NCI-H2081 (cell line): ENCODE measurements at places on chromosomes 2 and 18.

- DNase-seq, result peak; percentile 64
Observed at GRCh38 chr2:143162123-143162837, 33.1 kb downstream of the ARHGAP15 start.

DNA sequence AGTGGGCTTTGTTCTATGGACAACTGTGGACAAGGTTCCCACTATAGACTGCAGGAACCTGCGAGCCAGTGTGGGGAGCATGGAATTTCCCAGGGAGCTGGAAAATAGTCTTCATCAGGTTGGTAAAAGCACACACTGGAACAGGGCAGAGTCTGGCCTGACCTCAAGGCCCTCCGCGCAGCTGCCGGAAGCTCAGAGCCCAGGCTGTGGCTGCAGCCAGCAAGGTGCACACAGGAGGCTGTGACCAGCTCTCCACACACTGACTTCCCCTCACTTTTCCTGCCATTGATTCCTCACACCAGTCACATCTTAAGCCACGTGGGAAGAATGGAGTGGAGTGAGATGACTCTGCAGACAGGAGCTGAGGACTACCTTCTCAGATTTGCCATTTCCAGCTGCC, 19.1 kb downstream of the MAL start:
- no peak for DNase-seq

GRCh38 chr2:126862730-126863129, 36.0 kb upstream of the TEX51 start:
- DNase-seq, result no peak

GRCh38 chr18:48781163-48781987, 169.4 kb downstream of the SMAD7 start:
- DNase-seq, result no peak

DNA sequence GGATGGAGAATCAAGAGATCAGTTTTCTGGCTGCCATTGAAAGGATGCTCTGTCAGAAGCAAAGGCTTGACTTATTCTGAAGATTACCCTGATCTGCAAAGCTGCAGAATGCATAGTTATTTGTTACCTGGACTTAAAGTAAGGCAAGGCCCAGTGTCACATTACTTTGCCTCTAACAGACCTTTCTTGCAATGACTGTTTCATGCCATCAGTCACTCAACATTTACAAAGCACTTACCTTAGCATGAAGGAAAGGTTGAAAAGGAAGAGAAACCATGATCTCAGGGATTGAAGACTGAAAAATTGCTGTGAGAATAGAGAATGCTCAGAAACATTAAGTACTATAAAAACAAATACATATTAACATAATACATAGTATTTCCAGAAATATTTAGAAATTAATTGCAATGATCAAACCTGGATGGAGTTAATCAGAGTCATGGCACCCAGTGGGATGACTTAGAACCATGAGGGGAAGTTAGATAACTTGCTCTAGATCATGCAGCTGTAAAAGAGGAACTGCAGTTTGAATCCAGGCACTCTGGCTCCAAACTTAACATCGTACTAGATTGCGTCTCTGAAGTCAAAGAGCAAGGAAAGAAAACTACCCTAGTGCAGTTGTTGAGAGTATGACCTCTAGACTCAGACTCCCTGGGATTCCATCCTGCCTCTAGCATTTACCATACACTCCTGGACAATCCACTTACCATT, 26.5 kb upstream of the FAM117B start:
- DNase-seq, result no peak

- no peak for DNase-seq
Observed at GRCh38 chr2:172230889-172231401, 128.2 kb upstream of the DLX2 start.

- DNase-seq, result no peak
Observed at GRCh38 chr18:77165503-77166188, 33.1 kb upstream of the MBP start.

DNA sequence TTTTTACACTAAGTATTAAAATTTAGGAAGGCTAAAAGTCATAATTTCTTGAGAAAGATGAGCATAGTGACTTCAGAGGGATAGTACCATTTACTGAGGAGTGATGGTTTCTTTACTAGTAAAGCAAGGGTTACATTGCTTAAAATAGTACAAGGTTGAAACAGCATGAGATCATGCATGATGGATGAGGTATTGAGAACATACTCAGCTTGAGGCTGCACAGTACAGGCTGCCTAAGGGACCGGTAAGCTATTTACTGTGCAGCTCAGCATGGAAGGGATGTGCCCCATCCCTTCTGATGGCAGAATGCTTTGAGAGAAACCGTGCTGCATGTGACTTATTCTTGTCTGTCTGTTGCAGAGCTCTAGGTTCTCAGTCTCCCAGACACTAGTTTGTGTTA, 122.1 kb downstream of the EML6 start:
- no peak for DNase-seq

GRCh38 chr2:183991968-183992367, 606.4 kb upstream of the ZNF804A start:
- DNase-seq, result no peak

GRCh38 chr2:64914247-64914646, 75.0 kb upstream of the SLC1A4 start:
- DNase-seq, result no peak

DNA sequence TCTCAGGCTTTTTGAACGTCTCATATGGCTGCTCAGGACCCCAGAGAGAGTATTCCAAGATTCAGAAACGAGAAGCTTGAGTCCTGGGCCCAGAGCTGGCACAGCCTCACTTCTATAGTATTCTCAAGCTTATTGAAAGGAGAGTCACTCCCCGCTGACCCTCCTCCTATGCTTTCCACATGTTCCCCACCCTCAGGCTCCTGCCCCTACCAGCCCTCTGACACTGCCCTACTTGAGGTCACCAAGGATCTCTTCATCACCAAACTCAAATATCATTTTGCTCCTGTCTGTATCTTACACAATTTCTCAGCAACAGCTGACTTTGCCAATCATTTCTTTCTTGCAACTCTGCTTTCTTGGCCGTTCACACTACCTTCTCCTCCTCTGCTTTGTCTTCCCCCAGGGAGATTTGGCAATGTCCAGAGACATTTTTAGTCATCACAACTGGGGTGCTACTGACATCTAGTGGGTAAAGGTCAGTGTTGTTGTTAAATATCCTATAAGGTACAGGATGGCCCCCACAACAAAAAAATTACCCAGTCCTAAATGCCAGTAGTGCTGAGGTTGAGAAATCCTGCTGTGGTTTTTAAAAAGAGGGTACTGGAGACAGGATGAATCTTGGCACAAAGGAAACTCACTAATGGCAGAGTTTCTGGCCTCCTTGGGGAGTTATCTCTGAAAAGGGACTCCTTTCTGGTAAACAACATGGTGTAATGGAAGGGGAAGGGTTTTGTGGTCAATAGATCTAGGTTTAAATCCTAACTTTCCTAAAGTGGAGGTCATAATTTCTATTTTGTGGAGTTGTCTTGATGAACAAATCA, 26.9 kb upstream of the INSIG2 start:
- peak; percentile 40 for DNase-seq

GRCh38 chr2:9797681-9798556, 45.4 kb upstream of the TAF1B start:
- no peak for DNase-seq

GRCh38 chr2:14944562-14945346, 312.2 kb downstream of the LRATD1 start:
- DNase-seq, result peak; percentile 42

GRCh38 chr2:74029714-74030397, 45.1 kb downstream of the TET3 start:
- DNase-seq, result no peak

DNA sequence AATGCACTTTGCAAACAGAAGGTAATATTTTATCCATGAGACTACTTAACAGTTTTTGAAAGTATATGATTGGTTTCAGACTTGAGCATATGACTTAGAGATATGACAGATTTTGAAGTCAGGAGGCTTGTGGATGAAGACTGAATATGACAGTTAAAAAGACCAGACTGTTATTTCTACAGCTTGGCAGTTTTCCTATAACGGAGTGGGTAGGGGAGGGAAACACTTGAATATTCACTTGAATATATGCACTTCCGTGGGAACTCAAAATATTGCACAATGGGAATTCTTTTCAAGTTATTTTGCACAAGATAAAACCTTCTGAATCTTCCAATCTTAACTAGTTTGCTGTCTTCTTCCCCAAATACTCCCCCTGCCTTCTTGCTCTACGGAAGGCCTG, 64.6 kb upstream of the ACKR3 start:
- no peak for DNase-seq

DNA sequence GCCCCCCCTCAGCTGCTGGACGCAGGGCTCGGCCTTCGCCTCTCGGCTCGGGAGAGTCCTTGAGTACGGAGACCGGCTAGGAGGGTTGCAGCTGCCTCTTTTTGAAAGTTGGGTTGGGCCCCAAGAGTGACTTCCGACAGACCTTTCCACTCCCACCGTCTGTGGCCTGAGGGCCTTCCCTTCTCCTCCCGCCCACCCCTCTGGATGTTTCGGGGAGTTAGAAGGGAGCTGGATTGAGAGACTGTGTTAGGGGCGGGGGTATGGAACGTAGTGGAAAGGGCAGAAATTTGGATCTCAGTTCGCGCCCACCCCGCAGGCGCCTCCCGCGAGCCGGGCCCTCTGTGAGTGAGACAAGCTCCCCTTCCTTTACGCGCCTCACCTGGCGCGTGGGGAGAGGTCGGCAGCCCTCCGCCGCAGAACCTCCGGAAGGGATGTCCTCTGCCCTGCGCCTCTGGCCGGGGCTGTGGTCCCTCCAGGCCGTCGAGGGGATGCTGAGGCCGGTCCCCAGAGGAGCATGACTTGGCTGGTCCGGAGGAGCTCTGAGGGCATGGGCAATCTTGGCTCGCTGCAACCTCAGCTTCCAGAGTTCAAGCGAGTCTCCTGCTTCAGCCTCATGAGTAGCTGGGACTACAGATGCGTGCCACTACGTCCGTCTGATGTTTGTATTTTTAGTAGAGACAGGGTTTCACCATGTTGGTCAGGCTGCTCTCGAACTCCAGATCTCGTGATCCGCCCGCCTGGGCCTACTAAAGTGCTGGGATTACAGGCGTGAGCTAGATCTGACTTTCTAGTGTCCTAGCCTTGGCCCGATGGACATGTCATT, 15.9 kb downstream of the C2orf74 start:
- DNase-seq, result no peak

GRCh38 chr2:2797797-2798196, 466.7 kb upstream of the MYT1L start:
- no peak for DNase-seq

DNA sequence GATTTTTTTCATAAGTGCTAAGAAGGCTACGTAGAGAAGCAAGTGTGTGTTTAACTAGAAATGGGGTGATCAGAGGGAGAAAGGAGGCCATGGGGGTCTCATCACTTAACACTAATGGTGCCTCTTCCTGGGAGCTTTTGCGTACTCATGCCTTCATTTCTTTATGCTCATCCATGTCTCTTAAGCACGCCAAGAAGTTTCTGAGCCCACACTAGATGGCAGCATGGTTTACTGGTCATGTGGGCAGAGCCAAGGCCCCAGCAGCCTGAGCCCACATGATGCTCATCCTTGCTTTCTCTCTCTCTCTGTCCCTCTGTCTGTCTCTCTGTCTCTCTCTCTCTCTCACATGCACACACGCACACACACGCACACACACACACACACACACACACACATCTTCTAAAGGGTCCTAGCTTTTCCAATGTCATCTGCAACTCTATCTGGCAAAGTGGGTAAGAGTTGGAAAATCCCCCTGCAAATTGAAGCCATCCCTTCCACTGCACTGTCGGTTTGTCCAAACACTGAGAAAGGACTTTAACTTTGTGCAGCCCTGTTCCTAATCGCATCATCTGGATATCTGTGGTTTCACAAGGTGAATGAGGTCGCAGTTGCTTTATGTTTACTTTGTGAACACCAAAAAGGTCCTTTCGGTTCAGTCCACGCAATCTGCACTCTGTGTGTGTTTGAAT, 137.1 kb upstream of the CCDC68 start:
- peak; percentile 25 for DNase-seq

DNA sequence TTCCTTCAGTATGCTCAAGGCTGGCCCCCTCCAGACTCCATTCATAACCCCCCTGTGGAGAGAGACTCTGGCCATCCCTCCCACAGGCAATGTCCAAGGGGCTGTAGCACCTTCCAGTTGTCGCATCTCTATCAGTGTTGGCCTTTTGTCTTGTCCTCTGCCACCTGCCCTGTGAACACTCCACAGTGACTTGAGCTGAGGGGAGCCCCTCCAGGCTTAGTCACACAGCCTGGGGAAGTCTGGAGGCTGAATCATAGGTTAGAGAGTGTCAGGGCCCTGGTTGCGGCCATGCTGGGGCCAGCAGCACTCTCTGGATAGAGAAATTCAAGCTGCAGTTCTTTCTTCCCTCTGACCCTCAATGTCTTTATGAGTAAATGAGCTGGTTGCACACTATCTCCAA, 64.7 kb downstream of the GYPC start:
- no peak for DNase-seq

- peak; percentile 58 for DNase-seq
Observed at GRCh38 chr2:95115418-95115817, 6.2 kb downstream of the MRPS5 start.

DNA sequence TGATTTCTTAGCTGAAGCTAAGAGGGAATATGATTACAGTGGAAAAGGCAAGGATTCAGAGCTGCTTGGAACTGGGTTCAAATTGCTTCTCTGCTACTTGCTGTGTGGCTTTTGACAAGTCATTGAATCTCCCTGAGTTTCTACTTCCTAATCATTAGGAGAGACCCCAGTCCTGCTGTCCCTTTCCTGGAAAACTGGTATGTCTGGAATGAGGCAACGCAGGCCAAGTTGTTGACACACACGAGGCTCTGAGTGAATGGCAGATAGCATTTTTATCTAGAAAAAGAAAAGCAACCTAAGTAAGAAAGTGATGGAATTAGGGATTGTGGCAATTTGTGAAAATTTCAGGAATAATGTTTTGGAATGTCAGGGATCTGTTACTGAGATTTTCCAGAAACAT, 123.6 kb downstream of the LPIN1 start:
- no peak for DNase-seq

DNA sequence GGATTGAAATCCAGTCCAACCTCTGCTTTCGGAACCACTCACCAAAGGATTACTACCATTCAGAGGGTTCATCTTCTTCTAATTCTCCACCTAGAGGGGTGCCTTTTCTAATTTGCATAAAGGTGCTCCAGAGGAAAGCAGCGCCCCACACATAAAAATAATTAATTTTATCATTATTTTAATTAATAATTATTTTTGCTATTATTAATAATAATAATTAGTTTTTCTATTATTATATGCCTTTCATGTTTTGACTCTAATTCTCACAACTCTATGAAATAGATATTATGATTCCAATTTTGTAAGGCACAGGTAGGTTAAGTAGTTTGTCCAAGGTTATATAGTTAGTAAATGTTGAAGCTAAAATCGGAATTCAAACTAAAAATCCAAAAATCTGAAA, 51.9 kb downstream of the UNC80 start:
- DNase-seq, result no peak

- DNase-seq, result no peak
Observed at GRCh38 chr2:48144777-48145176, 238.5 kb upstream of the FBXO11 start.
